ENCODE measurements at places on chromosomes 3 and 15.

DNA sequence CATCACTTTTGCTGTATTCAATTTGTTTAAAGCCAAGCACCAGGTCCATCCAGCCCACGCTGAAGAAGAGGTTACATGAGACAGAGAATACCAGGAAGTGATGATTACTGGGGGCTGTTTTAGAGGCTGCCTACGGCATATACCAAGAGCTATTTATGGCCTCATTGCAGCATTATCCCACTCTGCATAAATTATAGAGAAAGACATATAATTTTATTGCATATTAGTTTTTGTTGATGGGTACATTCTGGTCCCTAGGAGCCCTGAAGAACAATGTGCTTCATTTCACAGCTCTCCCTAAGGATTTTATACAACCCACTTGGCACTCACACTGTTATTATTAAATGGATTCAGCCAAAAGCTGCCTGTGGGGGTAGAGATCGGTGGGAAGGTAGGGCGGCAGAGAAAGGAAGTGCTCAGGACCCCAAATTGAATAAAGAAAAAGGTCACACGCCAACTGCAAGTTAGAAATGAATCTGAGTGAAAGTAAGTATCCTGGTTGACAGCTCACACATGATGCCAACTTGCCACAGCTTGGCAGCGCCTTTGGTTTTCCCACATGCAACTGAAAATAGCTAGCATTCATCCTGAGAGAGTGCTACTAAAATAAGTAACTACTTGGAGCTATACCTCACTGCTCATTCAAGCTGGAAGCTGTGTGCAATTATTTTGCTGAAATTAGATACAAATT, 73.7 kb downstream of the CCNL1 start:
- DNase-seq = no peak

DNA sequence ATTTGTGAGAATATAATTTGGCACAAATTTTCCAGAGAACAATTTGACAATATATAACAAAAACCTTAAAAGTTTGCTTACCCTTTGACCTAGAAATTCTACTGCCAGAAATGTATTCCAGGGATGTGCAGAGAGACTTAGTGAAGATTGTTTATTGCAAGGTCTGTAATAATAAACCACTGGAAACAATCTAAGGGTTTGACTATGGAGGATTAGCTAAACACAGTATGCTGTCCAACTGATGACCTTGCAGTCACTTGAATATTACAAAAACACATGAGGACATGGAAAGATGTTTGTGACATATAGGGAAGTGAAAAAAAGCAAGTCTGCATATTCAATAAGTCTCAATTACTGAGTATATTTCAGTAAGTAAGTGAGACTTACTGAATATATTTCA, 48.1 kb upstream of the CDV3 start:
- DNase-seq = no peak

DNA sequence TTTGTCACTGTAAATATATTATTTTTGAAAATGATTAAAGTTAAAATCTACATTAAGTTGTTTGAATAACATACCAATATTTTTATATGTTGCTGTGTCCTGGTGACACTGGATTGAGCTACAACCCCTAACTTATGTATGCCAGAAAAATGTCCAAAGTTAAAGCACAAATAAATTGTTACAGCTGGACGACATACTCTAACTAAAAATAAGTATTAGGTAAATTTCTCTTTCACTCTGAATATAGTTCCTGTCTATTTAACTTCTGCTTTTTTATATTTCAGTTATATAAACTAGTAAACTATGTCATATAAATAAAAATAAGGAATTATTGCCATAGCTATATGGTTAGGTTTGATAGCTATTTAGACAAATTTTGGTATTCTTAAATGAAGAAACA, 118.5 kb upstream of the SAMMSON start:
- DNase-seq = no peak

- no peak for DNase-seq
Observed at GRCh38 chr3:134898181-134898754, 103.2 kb downstream of the EPHB1 start.

- no peak for DNase-seq
Observed at GRCh38 chr3:149449799-149450198, 24.7 kb upstream of the TM4SF4 start.

- no peak for DNase-seq
Observed at GRCh38 chr3:148924562-148924961, 59.5 kb downstream of the CPA3 start.

GRCh38 chr3:173863551-173863950, 466.0 kb downstream of the NLGN1 start:
- no peak for DNase-seq

DNA sequence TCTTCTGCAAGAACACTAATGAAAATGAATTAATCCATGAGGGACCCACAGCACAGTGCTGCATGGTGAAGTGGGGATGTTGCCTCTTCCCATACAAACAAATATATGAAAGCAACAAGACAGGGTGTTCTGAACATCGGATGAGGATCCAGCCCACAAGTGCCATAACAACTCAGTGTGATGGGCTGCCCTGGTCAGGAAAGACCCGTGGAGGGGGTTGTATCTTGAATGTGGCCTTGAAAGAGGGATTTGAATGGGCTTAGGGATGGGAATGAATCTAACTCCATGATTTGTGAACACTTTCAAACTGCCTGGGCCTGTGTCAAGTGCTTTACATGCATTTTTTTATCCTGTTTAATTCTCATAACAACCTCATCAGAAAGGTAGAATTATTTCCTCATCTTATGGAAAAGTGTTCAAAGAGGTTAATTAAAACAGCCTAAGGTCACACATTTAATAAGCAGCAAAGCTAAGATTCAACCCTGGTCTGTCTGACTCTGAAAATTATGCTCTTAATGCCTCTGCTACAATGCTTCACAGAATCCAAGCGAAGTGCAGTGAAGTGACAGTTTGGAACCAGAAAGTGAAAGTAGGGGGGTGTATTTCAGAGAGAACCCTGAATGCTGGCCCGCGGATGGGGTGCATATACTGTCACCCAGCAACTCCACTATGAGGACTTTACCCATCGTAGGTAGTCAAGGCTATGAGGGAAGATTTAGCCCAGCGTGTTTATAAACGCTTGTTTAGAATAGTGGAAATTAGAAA, 65.6 kb upstream of the HEG1 start:
- DNase-seq = no peak

DNA sequence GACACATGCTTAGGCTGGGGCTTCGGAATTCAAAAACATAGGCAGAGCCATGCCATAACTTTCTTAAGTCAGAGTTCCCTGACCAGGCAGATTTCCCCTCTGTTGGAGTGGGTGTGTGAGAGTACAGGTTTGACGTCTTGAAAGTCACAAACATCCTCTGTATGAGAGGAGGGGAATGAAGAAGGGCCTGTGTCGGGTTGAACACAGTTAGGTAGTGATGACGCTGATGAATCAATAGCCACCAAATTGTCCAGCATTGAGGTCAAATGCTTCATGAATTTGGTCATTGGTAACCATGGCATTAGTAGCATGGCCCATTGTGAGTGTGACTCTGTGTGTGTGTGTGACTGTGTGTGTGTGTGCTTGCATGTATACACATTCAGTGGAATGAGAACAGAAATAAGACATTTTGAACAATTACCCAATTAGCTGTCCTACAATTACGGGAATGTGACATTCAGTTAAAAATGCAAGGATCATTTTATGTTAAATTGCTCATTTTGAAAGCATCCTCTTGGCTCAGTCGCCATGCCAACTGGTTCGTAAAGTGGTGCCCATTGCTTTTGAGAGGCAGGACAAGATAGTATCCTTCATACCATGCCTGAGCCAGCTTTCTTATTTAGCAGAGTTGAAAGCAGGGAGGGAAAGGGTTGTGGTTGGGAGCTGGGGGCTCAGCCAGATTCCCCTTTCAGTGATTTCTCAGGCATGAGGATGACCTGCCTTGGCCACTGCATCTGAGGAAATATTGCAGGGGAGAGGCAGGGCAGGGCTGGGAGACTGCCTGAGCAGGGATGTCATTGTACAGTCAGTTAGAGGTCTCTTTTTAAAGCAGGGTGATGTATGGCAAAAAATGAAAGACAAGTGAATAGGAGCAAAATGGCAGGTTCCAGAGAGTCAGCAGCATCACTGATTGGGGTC, 35.4 kb downstream of the RBP2 start:
- no peak for DNase-seq

GRCh38 chr3:132625613-132626012, 28.5 kb downstream of the ACKR4 start:
- no peak for DNase-seq

DNA sequence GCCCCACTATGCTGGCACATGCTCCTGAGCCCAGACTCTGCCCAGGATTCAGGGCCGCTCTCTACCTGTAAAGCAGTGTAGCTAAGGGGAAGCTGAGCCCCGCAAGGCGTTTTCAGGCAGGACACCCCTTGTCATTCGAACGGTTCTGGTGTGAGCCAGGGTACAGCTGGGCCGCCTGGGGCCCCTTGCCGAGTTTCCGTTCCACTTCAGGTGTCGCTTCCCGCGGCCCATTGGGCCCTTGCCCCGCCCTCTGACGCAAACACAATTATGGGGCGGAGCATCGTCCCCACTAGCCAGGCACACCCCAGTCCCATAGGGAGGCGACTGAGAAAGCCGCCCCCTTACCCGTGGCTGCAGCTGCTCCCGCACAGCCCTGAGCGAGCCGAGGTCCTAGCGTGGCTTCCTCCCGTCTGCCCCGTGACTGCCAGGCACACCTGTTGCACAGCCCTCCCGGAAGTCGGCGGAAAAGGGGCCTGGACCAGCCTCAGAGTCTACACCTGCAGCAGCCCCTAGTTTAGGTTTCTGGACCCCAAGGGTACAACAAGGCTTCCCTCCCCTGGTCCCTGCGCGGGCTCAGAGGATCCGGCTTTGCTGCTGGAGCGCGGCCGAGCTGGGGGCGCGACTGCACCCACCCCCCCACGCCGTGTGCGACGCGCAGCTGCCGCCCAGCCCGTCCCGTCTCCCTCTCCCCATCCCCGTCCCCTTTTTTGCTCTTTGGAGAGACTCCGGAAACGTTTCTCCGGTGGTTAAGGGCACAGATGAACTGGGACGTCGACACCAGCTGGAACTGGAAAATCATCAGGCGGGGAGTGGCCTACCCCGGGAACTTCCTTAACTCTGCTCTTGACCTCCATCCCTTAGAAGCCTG, at the start of gene PLSCR2:
TSS of gene PLSCR2 (minus strand) at position 412 of the 868 bp plus-strand sequence. CDS start 9,657 bp downstream, outside the sequence.
- DNase-seq = peak; percentile 84

DNA sequence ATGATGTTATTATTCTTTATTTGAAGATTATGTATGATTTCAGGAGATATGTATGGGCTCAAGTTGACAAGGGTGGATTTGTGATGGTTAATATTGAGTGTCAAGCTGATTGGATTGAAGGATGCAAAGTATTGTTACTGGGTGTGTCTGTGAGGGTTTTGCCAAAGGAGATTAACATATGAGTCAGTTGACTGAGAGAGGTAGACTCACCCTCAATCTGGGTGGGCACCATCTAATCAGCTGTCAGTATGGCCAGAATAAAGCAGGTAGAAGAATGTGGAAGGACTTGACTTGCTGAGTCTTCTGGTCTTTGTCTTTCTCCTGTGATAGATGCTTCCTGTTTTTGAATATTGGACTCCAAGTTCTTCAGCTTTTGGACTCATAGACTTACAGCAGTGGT, 973.7 kb downstream of the MCTP2 start:
- no peak for DNase-seq

- DNase-seq = peak; percentile 38
Observed at GRCh38 chr15:68700455-68701123, 120.1 kb downstream of the ANP32A start.

DNA sequence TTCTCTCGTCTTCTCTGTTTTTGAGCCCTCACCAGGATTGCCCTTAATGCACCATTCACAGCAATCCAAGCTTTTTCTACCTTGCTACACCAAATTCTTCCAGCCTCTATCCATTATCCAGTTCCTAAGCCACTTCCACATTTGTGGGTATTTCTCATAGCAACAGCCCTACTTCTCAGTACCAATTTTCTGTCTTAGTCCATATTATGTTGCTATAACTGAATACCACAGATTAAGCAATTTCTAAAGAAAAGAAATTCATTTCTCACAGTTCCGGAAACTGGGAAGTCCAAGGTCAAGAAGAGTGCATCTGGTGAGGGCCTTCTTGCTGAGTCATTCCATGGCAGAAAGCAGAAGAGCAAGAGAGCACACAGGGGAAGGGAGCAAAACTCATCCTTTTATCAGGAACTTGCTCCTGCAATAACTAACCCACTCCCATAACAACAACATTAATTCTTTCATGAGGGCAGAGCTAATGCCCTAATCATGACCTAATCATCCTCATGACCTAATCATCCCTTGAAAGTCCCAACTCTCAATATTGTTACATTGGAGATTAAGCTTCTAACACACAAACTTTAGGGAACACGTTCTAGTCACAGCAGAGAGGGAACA, 9.7 kb upstream of the EIF1B start:
- DNase-seq = no peak

DNA sequence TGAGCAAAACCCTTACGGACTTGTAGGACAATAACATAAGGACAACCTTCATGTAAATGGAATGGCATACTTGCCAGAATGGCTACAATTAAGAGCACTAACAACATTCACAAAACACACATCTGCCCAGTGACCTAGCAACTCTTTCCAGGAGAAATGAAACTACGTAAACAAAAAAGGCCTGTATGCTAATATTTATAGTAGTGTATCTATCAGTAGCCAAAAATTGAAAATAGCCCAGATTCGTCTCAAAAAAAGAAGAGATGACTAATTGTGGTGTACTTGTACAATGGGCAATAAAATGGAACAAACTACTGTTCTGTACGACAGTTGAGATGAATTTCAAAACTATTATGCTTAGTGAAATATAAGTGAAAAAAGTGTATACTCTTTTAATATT, 38.4 kb downstream of the CMC1 start:
- no peak for DNase-seq

DNA sequence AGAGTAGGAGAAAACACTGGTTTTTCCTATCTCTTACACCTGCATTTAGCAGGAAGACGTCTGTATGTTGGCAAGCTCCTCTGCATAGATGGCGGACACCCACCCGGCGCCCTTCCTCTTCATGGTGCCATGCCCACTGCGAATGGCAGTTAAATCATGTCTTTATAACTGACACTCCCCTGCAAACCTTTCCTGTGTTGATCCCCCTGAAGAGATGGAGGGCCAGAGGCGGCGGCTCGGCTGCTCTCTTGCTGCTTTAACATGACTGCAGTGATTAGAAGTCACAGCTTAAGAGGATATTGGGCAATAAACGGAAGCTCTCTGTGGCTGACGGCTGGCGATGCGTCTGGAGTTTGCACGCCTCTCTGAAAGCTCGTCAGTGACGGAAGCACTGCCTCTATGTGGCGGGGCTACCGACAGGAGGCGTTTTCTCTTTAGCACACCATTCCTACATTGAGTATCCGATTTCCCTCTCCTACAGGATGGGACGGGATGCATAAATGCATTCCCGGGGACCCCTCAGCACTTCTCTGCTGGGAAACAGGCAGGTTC, 25.5 kb upstream of the SNRPA1 start:
- DNase-seq = no peak

DNA sequence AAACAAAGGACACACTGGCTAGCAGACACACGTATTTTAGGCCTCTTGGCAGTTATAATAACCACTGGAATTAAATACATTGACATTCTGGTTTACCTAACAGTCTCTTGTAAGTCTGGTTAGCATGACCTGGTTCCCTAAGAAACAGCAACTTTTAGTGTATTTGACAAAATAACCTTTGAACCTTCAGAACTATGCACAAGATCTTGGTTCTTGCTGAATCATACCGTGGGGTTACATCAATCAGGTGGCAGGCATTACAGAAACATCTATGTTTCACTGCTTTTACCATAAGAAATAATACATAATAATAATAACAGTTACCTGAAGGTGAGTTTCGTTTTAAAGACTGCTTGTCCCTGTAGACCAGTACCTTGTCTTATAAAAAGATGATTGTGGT, 18.8 kb downstream of the LEO1 start:
- DNase-seq = no peak

GRCh38 chr3:52983336-52983807, 62.5 kb downstream of the SFMBT1 start:
- no peak for DNase-seq

- DNase-seq = no peak
Observed at GRCh38 chr3:60303160-60303559, 948.1 kb downstream of the FHIT start.

All from SHP77 treated with DMSO at 0.1 percent for 48 hours (cell line).